ENCODE measurements at places on chromosomes 16 and 17.

- DNase-seq: peak; percentile 64
These were observed at the start of gene RNF222 for GRCh38 chr17:8397636-8398035. RNF222 (minus strand) TSS chr17:8397827; CDS start chr17:8393461, 4,366 bp downstream.

GRCh38 chr17:2122641-2123302 is 67.9 kb downstream of the HIC1 start:
- no peak for DNase-seq

DNA sequence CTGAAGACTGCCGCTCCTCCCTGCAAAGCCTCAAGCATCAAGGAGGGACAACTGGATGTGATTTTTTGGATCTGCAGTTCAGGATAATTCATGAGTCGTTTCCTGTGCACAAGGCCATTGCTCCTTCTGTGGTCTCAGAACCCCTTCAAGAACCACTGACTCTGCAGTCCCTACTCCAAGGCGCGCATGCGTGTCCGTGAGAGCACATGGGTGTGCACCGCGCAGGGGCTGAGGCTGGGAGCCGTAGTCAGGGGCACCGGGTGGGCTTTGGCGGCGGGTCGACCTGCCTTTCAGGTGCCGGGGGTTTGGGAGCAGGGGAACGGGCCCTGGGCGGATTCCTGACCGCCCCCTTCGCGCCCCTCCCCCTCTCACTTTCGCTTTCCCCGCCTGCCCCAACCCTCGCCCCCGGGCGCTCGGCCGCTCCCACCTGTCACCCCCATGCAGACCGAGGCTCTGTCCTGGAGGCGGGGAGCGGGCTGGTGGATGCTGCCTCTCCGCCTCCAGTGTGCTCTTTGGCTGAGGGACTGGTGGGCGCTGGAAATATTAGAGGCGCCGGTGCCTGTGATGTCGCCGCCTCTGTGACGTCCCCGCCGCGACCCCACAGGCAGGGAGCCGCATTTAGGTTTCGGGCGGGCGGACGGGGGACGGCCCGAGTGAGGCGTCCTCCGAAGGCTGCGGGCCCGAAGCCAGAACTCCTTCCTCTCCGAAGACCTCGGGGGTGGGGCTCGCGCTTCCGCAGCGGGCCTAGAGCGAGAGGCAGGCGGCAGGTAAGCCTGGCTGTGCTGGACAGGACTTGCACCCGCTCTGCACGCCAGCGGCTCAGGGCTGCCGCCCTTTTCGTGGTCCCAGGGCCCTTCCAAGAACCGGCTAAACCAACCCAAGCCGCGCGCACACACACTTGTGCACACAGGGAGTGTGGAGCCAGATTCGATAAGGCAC is at the start of gene SPATA32:
Gene SPATA32, minus strand, starts transcription at position 518 of the 939 bp plus-strand sequence. Its CDS starts 78 bp downstream, at position 440.
- DNase-seq: no peak

- no peak for DNase-seq
These were observed 299.8 kb upstream of the SALL1 start for GRCh38 chr16:51450909-51451308.

DNA sequence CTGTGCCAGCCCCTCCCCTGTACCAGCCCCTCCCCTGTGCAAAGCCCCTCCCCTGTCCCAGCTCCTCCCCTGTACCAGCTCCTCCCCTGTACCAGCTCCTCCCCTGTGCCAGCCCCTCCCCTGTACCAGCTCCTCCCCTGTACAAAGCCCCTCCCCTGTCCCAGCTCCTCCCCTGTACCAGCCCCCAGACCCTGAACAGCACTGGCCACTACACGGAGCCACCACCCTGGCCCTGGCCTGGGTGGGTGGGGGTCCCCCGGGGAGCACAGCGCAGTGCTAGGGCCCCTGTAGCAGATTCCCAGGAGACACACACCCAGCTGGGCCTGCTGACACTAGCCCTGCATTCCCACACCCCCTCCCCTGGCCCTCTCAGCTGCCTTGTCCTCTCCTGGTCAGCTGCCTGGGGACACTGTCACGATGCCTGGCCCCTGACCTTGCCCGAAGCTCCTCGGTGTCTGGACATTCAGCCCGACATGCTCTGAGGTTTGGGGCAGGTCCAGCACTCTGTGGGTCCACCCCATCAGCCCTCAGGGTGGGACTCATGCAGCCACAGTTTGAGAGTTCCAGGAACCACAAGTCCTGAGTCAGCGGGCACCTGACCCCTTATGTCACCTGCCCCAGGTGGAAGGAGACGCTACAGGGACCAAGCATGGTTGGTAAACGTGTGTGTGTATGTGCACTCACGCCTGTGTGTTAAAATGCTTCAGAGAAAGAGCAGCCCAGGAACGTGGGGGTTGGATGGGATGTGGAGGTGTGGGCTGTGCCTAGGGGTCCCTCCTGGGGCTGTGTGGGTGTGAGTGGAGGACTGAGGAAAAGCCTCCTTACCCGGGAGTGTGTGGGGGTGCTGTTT is 114.2 kb downstream of the METRNL start:
- DNase-seq: no peak

DNA sequence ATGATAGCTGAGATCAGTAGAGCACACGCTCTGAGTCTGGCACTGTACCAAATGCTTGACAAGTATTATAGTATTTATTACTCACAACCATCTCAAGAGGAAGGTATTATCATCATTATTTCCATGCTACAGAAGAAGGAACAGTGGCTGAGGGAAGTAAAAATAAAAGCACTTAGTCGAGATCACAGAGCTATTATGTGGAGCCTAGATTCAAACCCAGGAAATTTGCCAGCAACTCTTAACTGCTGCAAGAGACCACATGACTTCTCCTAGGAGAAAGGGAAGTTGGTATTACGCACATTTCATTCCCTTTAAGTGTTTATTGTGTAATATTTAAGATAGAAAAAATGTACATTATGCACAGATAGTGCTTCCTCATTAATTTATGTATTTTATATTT is 1.0 kb upstream of the RHOT1 start:
- no peak for DNase-seq

DNA sequence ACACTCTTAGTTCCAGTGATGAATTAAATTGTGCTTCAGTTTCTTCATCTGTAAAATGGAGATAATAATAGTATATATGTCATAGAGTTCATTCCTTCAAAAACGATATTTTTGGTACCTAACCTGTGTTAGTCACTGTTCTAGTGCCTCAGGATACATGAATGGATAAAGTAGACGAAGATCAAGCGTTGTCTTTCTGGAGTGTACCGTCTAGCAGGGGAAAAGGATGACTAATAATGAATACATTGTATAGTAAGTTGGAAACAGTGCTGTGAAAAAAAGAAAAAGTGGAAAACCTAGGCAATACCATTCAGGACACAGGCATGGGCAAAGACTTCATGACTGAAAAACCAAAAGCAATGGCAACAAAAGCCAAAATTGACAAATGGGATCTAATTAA is 8.6 kb downstream of the KRT10 start:
- DNase-seq: no peak

DNA sequence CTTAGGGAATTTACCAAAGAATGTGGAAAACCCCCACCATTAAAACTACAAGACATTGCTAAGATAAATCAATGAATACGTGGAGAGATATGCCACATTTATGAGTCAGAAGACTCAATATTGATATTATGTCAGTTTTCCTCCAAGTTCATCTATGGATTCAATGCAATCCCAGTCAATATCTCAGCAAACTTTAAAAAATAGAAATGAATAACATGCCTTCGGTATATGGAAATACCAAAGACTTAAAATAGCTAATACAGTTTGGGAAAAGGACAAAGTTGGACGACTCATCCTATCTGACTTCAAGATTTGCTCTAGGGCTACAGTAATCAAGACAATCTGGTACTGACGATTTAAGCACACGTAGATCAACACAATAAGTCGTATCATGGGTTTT is 31.2 kb downstream of the PIK3R5 start:
- no peak for DNase-seq

- no peak for DNase-seq
These were observed 9.0 kb downstream of the DECR2 start for GRCh38 chr16:410516-411178.

- DNase-seq: no peak
These were observed 3.0 kb downstream of the LASP1 start for GRCh38 chr17:38872671-38873385.

DNA sequence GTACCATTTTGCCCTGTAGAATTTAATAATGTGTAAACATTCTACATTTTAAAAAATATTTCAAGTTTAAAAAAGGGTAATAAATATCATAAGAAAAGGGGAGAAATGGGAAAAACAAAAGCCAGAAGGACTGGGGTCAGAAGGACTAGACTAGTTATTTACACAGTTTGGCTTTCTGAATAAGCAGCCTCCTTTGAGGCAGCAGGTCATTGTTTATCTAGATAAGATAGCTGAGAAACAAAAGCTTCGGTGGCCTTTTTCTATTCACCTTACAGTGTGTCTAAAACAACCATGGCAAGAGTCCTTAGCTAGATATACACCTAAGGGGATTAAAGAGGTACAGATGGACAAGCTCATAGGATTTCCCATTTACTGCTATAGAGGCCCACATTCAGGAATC is 396.5 kb upstream of the PMFBP1 start:
- DNase-seq: no peak

DNA sequence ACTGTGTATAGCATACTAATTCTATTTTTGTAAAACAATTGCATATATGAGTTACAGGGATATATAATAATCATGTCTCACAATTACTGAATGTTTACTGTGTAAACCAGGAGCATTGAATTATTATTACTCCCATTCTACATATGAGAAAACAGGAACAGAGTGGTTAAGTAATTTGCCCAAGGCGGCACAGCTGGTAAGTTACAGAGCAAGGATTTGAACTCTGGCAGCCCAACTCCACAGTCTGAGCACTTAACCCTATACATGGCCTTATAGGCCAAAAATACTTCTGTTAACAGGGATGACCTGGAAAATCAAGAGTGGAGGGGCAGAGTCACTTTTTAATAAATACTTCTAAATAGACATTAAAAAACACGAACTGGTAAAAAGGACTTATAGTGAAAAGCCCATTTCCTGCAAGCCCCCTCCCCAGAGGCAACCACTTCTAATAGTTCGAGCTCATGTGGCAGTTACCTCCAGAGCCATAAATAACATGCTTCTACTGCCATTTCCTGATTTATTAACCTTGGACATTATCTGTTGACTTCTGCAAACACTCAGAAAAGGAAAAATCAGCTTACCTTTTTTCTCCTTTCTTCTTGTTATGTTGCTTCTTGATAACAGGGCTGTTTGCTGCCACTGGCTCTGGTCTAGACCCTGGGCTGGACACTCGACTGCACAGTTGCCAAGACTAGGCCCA is 22.1 kb upstream of the ADGRG1 start:
- no peak for DNase-seq

- DNase-seq: no peak
These were observed 41.5 kb downstream of the PLD6 start for GRCh38 chr17:17164676-17165075.

- no peak for DNase-seq
These were observed 63.9 kb downstream of the MARCHF10 start for GRCh38 chr17:62744259-62744658.
